Naive thymus-derived CD8-positive, alpha-beta T cell (primary cell): ENCODE measurements at places on chromosomes 2 and 18. TPM values are rescaled to one million over a fixed set of nuclear protein-coding genes. Genes with fewer than 3 reads are reported as not detected.

Gene DNER
- not detected for total RNA-seq

DNA sequence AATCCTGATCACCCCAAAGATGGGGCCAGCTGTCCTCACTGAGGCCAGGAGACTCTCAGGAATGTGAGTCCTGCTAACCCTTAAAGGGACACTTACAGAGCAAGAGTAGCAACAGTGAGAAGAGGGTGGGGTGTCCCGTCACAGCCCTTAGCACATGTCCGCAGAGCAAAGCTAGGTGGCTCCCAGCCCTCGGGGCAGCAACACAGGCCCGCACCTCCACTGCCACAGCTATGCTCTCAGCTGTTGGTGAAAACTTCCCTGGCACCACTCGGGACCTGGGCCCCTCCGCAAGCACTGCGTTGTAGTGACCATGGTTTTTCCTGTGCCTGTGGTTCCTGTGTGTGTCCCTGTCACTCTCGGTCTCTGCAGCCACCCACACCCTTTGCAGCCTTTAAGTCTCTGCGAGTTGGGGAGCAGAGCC, 76.4 kb upstream of the UXS1 start:
- no peak for DNase-seq

- no peak for DNase-seq
These were observed 50.1 kb downstream of the ITGAV start for GRCh38 chr2:186639939-186640338.

- DNase-seq: no peak
These were observed 200.3 kb downstream of the CMPK2 start for GRCh38 chr2:6665093-6666045.

- DNase-seq: no peak
These were observed 15.7 kb upstream of the GPC1 start for GRCh38 chr2:240419723-240420122.

Gene CHRNG
- total RNA-seq: not detected

GRCh38 chr2:206256706-206257205, 17.7 kb upstream of the ZDBF2 start:
- DNase-seq: no peak

Gene CTAGE1
- total RNA-seq: not detected

- no peak for DNase-seq
These were observed 68.2 kb downstream of the LRATD1 start for GRCh38 chr2:14700753-14701152.
